ENCODE measurements at places on chromosomes 7 and 10. TPM values are rescaled to one million over a fixed set of nuclear protein-coding genes. Genes with fewer than 3 reads are reported as not detected.

- H3K27me3 ChIP-seq = no peaks in the 10 kb centered on the region
- peak overlapping the region; percentile 61 for H3K27ac ChIP-seq
- H3K4me3 ChIP-seq = no peak overlapping the region
- no peaks in the 10 kb centered on the region for H3K36me3 ChIP-seq
Observed at GRCh38 chr7:24921362-24921679, 58.7 kb downstream of the OSBPL3 start.

LRMDA gene
- total RNA-seq = not detected

- H3K27ac ChIP-seq = no peak overlapping the region
- no peaks in the 10 kb centered on the region for H3K36me3 ChIP-seq
- no peak overlapping the region for H3K4me3 ChIP-seq
- no peak for DNase-seq
Observed at GRCh38 chr7:130481898-130482297, 10.0 kb upstream of the MEST start.

DNA sequence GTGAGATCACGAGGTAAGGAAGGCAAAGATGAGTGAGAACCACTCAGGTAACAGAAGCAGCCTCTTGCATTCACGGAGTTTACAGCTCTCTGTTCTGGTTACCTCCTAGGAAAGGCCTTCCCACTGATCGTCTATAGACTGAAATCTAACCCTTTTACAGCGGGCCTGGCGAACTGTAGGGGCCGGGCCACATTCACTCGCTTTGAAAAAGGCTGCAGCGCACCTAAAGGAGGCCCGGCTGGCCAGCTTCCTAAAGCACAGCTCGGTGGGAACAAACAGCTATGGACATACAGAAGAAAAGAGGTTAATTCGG lies 565 bp downstream of the ATP5MK start:
- peak overlapping the region; percentile 45 for H3K27ac ChIP-seq
- peaks cover 7% of the 10 kb centered on the region for H3K36me3 ChIP-seq
- H3K27me3 ChIP-seq = no peaks in the 10 kb centered on the region
- no peak for DNase-seq
- H3K4me3 ChIP-seq = peak overlapping the region; percentile 77
- H3K4me1 ChIP-seq = peaks cover 30% of the 10 kb centered on the region

DNA sequence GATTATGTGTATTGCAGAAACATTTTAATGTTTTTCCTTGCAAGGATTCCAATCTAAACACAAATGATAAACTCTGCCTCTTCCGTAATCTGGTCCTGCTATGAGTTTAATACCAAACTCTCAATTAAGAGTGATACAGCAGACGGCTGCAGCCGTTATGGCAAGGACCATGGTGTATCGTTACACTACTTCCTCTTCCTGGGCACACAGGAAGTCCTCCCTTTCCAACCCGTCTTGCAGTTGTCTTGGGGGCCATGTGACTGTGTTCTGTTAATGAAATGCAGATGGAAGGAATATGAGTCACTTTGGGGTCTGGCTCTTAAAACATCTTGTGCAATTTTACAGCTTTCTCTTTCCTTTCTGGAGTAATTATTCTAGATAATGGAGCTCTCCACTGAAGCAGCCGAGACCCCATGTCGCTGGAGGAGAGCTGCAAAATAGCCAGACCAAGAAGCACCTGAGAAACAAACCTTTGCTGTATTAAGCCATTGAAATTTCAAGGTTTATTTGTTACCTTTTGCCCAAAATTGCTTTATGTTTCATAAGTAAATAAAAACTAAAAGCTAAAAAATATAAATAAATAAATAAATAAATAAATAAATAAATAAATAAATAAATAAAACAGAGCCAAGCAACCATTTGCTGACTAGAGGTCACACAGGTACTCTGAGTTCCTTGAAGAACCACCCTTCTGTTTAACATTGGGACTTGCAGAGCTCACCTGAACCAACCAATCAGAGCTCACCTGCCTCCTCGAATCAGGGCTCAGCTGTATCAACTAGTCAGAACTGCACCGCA lies 74.7 kb downstream of the FRMPD2 start:
- H3K4me3 ChIP-seq = no peak overlapping the region
- no peaks in the 10 kb centered on the region for H3K4me1 ChIP-seq
- H3K36me3 ChIP-seq = no peaks in the 10 kb centered on the region

DNA sequence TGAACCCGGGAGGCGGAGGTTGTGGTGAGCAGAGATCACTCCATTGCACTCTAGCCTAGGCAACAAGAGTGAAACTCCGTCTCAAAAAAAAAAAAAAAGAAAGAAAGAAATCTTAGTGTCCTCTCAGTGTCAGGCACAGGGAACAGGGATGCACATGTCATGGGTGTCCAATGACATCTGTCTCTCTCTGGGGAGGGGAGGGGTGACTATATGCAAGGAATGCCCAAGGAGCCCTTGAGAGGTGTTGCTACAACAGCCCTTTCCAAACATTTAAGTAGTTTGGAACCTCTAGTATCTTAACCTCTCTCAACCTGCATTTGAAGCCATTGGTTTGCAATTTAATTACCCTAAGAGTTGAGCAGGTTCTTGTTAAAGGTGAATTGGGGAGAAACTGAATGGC lies 28.9 kb downstream of the PDLIM1 start:
- no peak for DNase-seq
- H3K27me3 ChIP-seq = no peaks in the 10 kb centered on the region
- no peak overlapping the region for H3K4me3 ChIP-seq

Measured in PC-9 (cell line).